B cell (primary cell): ENCODE measurements at places on chromosomes 3 and 15. TPM values are rescaled to one million over a fixed set of nuclear protein-coding genes. Genes with fewer than 3 reads are reported as not detected.

GRCh38 chr15:58222679-58223078 lies 84.5 kb downstream of the AQP9 start:
- DNase-seq, result no peak

DNA sequence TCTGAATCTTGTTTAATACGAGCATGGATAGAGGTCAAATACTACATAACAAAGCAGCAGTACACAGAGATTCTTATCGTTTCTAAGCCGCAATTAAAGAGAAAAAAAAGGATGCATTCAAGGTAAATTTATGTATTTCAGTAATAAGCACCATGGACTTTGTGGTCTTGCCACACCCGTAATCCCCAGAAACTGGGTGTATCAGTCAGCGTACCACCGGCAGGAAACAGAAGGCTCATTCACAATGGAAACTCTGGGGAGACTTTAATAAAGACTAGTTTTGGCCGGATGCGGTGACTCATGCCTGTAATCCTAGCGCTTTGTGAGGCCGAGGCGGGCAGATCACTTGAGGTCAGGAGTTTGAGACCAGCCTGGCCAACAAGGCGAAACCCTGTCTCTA lies 81.9 kb upstream of the ZNF280D start:
- no peak for DNase-seq

- no peak for DNase-seq
Observed at GRCh38 chr3:153273767-153274435, 111.9 kb downstream of the RAP2B start.

DNA sequence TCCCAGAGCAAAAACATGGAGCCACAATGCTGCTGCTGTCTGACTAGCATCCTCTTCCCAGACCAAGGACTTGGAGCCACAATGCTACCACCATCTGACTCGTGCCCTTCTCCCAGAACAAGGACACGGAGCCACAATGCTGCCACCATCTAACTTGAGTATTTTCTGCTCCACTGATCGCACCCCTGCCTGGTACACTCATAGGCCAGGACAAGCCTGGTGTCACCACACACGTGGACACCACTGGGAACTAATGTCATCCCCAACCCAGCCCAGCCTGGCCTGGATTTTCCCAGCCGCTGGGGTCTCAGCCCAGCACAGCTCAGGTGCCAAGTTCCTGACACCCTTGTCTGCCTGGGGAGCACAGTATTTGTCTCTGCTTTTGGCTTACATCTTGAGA lies 52.7 kb upstream of the GRIP2 start:
- DNase-seq, result no peak

GRCh38 chr15:75235051-75235673 lies 23.0 kb upstream of the GOLGA6C start:
- DNase-seq, result no peak

- no peak for DNase-seq
Observed at GRCh38 chr15:64024172-64025050, 21.9 kb downstream of the DAPK2 start.

GRCh38 chr3:169387751-169388696 lies 275.5 kb downstream of the MECOM start:
- peak; percentile 3 for DNase-seq

- no peak for DNase-seq
Observed at GRCh38 chr3:134034005-134034785, 4.5 kb upstream of the SLCO2A1 start.

GRCh38 chr15:101267320-101268104 lies 9.8 kb downstream of the SELENOS start:
- no peak for DNase-seq

DNA sequence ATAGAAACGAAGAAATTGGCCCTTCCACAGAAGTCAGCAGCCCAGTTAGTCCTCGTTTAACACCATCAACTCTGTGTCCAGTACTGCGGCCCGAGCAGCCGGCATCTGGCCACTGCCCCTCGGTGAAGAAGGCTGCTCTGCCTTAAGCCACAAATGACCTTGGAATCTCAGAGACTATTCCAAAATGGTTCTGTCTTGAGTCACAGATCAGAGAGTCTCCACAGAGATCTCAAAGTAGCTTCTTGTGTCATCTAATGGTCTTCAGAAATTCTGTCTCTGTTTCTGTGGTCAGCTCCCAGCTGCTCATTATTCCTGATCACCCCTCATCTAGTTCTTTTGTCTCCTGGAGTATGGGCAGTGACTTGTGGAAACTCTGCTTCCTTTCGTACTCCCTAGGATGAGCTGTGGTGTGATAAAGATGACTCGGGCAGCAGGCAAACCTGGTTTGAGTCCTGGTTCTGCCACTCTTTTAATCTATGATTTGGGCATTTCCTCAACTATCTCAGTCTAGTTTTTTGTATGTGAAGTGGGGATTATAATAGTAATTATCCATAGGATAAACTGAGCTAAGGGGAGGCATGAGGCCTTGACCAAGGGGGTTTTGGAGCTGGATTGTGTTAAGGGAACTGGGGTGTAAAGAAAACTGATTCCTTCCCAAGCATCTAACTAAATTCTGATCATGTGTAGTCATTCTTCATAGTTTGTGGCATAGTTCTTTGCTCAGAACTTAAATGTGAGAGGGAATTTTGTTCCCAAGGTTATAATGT lies 22.6 kb downstream of the CRTC3 start:
- no peak for DNase-seq

DNA sequence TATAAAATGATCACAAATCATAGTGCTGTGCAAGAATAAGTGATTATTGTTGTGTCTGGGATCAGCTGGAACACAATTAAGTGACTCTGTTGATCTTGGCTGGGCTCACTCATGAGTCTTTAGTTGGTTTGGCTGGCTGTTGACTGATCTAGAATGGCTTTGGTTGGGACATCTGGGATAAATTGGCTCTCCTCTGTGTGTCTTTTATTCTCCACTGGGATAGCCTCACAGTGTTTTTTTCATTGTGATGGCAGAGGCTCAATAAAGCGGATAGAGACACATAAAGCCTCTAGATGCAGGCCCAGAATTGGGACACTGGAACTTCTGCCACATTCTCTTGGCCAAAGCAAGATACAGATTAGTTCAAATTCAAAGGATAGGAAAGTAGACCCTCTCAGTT lies 735.6 kb downstream of the PDCD6IP start:
- no peak for DNase-seq

DNA sequence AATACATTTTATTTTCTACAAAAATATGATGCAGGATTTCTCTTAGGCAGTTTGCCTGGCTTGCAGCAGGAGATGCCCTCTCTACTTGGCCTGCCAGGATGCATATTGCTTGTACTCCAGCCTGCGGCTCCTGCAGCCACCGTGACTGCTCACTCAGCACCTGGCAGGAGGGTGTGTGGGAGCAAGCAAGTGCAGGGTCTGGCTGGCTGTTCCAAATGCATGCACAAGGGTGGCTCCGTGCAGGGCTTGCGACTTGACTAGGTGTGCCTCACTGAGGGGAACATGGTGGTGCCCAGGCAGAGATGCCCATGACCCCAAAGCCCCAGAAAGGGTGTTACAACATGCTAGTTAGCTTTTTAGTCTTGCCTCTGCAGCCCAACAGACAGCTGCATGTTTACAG lies 1240.2 kb upstream of the ALCAM start:
- DNase-seq, result no peak

GRCh38 chr3:87727783-87728182 lies 331.0 kb downstream of the CGGBP1 start:
- no peak for DNase-seq

- DNase-seq, result peak; percentile 57
Observed at GRCh38 chr3:33658991-33659848, 58.8 kb downstream of the CLASP2 start.

DNA sequence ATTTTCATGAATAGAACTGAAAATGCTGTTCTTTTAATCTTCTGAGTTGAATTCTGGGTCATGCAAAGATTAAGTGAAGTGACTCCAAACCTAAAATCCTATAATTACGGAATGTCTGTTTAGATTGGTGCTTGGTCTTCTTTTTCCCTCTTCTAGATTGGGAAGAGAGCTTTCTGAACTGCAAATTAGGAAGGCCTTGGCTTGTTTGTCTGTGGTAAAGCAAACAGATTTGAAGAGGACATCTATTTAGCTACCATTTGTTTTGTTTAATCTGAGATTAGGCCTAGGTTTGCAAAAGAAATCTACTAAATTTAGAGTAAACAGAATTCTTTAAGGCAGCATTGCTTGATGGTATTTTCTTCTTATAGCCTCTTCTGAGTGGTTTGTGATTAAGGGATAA lies 23.5 kb downstream of the PAQR9 start:
- DNase-seq, result no peak

- DNase-seq, result no peak
Observed at GRCh38 chr3:105970283-105970682, 101.5 kb upstream of the CBLB start.

DNA sequence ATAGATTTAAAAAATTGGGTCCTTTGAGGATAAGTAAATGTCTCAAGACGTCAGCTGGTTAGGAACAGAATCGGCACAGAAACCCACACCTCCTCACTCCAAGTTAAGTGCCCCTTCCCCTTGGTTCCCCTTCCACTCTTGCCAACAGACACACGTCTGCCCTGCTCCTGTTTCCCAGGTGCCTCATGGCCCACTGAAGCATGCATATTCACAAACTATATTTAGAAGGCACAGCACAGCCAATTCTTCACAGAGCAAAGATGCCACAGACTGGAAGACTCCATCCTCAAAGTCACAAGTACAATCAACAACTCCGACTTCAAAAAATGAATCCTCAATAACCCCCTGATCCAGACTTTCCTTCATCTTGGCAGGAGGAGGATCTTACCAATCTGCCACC lies 295.4 kb upstream of the NR2F2 start:
- no peak for DNase-seq

Gene AGBL1
- polyA plus RNA-seq, result not detected in 2 replicates

Gene ANKRD63
- polyA plus RNA-seq, result not detected in 2 replicates

Gene WDR93
- 0.06 TPM in 1 of 2 replicates, not detected in the other for polyA plus RNA-seq

Gene KY
- not detected in 2 replicates for polyA plus RNA-seq

Gene CHDH
- 0.03 and 0.22 TPM in 2 replicates for polyA plus RNA-seq

Gene STAC
- polyA plus RNA-seq, result not detected in 2 replicates

Gene HYAL1
- 0.12 TPM in 1 of 2 replicates, not detected in the other for polyA plus RNA-seq
